ENCODE measurements at places on chromosomes 6 and 20.

DNA sequence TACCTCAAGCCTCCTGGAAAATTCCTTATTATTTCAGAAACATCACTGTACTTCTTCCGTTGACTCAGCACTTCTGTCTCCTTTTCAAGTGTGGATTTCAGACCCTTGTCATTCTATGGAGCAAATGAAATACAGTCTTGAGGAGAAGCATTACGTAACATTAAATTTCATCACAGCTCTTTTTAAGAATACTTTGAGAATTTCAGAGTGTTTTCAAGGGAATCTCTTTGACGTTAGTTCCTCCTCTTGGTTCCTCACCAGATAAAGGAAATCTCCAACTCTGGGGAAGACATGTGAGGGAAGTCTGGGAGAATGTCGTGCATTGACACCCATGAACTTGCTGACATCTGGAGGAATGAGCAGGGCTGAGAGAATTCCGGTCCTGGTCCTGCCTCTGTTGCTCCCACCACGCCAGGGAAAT is 32.3 kb downstream of the UST start:
- DNase-seq: no peak

GRCh38 chr6:139402876-139403386 is 28.5 kb upstream of the CITED2 start:
- no peak for DNase-seq

GRCh38 chr6:14789996-14790395 is 455.9 kb upstream of the JARID2 start:
- peak; percentile 76 for DNase-seq

DNA sequence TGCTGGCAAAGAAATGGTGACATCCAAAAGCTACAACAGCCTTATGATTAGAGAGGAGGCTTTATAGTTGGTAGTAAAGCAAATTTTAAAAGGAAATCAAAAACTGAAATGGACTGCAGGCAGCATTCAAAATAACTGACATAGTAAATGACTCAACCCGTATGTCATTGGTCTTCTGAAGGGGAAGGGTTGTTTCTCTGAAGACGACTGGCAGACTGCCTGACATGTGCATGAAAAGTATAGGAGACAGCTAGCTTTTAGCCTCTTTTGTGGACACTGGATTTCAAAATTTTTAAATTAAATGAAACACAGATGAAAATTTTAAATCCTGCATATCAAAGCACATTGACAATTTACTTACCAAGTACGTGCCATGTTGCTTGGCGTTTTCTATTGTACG is 90.7 kb downstream of the TRMT6 start:
- DNase-seq: no peak

DNA sequence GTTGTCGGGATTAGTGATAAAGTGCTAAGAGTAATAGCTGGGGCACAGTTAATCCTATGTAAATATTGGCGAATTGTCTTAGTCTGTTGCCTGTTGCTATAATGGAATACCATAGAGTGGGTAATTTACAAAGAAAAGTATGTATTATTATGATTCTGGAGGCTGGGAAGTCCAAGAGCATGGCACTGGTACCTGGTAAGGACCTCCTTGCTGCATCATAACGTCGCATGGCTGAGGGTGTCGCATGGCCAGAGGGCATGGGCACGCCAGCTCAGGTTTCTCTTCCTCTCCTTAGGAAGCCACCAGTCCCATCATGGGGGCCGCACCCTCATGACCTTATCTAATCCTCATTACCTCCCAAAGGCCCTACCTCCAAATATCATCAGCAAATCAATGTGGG is 29.7 kb downstream of the IRF4 start:
- DNase-seq: no peak

GRCh38 chr6:154157082-154157481 is 118.0 kb downstream of the OPRM1 start:
- no peak for DNase-seq
